ENCODE measurements at places on chromosomes 6 and 20.

- DNase-seq: peak; percentile 61
Measured at GRCh38 chr20:4406627-4407026, 315.1 kb upstream of the PRND start.

DNA sequence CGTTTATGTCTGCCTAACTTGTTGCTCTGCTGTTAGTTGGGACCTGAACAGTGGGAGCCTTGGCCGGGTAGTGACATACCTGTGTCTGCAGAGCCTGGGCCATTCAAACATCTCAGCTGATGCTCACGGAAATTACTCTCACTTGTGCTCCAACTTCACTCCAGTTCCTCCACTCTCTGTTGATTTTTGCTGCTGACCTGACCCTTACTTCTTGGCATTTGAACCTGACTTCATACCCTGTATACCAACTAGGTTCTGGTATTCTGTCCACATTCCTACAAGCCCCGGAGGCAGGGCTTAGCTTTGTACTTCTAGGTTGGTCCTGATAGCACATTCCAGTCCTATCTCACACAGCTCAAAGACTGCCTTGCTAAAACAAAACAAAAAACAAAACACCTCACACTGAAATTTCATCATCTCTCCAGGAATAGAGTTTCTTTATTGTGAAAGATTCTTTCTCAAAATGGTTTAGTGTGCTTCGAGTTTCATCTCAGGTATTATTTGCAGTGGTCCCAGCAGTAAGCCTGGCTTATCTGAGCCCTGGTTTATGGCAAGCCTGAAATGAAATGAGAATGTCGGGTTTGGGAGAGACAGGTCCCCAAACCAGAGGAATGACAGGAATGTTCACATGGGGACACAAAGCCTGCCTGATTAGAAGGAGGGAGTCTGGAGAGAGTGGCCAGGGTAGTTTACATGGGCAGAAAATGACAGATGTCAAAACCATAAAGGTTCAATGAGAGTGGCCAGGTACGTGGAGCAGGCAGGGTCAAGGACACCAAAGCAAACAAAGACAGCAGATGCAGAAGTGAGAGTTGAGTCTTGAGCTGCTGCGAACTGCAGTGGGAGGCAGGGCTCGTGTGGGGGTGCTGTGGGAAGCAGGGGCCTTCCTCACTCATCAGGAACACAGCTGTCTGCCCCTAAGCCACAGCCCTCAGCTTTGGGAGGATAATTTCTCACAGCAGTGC is 174.2 kb upstream of the HDAC2 start:
- no peak for DNase-seq

DNA sequence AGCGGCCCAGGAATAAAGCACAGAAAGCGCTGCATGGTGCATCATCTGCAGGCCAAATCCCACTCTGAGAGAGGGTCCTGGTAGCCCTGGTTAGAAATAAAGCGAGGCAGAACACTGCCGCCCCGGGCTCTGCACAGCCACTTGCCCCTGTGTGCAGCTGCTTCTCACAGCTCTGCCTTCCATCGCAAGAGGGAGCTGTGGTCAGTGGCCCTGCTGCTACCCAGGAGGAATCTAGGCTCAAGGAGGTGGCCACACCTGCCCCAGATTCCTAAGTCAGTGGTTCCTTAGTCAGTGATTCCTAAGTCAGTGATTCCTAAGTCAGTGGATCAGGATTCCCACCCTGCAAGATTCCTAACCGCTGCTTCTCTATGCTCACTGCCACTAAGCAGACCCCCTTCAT is 8.8 kb downstream of the CDH4 start:
- no peak for DNase-seq

DNA sequence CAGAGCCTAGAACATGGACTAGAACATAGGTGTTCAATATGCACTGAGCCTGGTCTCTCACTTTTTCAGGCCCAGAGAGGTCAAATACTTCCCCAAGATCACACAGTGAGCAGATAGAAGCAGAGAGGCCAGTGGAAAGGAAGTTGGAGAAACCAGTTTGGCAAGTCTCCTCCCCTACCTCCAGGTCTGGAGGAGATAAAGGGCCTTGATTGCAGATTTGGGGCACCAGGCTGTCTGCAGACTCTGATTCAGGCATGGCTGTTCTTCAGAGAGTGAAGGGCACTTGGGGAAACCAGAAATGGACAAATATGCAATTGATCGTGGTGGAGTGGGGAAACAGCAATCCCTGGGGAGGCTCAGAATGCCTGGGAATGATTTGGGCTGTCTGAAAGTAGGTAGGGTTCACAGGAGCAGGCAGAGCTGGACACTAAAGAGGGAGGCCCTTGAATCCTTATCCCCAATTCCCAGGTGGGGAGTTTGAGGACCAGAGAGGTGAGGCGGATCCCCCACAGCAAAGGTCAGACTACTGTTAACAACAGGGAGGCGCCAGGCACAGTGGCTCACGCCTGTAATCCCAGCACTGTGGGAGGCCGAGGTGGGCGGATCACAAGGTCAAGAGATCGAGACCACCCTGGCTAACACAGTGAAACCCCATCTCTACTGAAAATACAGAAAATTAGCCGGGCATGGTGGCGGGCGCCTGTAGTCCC is 2.3 kb downstream of the PEDS1 start:
- DNase-seq: no peak

DNA sequence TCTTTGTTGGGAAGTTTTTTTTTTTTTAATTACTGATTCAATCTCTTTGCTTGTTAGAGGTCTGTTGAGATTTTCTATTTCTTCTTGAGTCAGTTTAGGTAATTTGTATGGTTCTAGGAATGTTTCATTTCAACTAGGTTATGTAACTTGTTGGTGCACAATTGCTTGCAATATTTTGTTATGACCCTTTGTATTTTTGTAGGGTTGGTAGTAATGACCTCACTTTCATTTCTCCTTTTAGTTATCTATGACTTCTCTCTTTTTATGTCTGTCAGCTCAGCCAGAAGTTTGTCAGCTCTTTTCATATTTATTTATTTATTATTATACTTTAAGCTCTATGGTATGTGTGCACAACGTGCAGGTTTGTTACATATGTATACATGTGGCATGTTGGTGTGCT is 51.1 kb upstream of the SLC24A3 start:
- DNase-seq: no peak

DNA sequence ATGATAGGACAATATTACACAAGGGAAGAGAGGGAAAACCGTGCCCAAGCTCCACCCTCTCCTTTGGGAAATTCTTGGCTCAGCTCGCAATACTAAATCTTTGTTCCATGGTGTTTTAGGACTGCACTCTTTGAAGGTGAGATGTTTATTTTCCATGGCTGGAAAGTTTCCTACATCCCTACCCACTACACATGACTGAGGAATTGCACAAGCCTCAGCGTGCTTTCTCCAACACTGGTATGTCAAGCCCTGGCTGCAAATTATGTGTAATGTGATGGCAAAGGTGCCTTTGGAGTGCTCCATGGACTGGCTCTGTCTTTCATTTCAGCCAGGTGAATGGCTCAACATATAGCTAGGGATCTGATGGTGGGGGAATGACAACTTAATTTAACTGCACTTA is 134.3 kb downstream of the ISM1 start:
- DNase-seq: no peak

DNA sequence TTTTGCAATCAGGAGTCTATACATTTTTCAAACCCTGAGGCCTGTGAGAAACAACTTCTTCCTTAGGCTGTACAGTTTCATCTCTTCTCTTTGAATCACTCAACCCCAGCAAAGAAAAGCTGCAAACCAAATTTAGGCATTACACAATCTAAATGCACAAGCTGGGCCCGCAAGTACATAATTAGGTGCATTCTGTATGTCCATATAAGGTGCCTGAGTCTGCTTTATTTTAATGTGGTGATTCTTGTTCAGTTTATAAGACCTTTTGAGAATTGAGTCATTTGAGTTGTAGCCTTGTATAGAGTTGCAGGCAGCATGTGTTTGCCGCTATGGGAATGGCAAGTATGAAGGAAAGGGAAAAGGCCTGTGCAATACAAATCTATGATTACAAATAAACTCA is 709.6 kb upstream of the MARCKS start:
- peak; percentile 50 for DNase-seq

DNA sequence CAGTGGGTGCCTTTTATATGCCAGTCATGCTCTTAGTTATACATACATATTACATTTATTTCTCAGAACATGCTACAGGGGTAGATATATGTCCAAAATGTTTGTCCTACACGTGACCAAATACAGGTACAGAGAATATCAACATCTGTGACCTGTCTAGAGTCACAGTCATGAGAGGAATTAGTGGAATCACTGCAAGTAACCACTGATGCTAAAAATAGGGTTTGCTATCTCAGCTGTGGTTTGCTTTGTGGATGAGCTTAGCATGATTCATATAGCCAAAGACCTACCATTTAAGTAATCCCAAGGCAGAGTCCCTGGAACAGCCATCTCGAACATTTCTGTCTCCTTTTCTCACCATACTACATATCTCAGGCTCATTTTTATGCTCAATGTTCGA is 32.3 kb downstream of the GSTA3 start:
- peak; percentile 72 for DNase-seq

- no peak for DNase-seq
Measured at GRCh38 chr6:143880412-143880811, 16.1 kb downstream of the ZC2HC1B start.

DNA sequence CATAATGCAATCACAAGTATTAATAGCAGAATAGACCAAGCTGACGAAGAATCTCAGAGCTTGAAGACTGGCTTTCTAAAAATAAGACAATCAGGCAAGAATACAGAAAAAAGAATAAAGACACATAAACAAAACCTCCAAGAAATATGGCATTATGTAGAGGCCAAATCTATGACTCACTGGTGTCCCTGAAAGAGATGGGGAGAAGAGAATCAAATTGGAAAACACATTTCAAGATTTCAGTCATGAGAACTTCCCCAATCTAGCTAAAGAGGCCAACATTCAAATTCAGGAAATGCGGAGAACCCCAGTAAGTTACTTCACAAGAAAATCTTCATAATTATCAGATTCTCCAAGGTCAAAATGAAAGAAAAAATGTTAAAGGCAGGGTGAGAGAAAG is 69.0 kb upstream of the PDE7B start:
- no peak for DNase-seq

GRCh38 chr6:15288856-15289255 is 43.0 kb downstream of the JARID2 start:
- no peak for DNase-seq

DNA sequence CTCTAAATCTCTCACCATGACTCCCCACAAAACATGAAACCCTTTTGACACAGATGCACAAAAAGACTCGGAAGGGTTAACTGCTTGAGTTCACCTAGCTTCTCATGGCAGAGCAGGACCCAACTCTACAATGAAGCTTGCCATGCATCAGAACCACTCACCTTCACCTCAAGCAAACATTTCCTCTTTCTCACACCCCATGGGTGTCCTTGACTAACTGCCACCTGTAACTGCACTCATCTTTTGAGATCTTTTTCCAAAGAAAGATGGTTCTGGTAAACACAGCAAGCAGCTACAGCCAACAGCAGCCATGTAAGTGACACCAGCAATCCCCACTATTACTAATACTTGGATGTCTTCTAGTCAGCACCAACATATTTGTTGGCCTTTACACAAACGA is 76.5 kb downstream of the EFHC1 start:
- DNase-seq: no peak

GRCh38 chr6:12580290-12580689 is 136.3 kb upstream of the PHACTR1 start:
- no peak for DNase-seq

GRCh38 chr20:44223721-44224120 is 13.2 kb upstream of the OSER1 start:
- no peak for DNase-seq

DNA sequence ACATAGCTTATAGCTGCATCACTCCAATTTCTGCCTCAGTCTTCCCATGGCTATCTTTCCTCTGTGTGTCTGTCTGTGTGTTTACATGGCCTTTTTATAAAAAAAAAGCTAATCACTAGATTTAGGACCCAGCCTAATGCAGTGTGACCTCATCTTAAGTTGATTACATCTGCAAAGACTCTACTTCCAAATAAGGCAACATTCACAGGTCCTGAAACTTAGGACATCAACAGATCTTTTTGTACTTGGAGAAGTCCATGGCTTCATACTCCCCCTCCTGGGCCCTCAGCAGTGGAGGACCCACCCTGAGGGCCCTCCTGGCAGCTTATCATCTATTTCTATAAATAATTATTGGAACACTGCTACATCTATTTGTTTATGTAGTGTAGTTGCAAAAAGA is 146.1 kb downstream of the LMBRD1 start:
- DNase-seq: no peak

DNA sequence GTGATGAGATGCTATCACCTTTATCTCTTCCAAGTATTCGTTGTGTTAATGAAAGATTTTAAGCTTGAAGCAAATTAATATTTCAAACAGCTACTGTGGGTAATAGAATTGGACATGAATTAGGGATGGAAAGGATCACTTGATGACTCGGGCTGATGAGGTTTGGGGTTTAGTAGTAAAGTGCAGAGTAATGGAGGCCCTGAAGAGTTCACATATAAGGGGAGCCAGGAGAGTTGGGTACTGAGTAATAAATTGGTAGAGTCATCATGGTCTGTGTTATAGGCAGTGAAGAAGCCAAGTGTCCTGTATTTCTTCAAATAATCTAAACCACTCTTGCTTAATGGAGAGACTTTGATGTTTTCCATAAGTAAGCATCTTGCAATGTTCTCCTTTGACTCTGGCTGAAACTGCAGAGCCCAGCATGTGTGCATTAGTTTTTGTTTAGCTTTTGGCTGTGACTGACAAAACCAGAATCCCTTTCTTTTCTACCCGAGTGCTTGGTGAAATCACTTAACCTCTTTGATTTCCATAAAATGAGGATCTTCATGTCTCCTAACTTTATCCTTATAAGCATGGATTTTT is 57.6 kb downstream of the L3MBTL3 start:
- no peak for DNase-seq

DNA sequence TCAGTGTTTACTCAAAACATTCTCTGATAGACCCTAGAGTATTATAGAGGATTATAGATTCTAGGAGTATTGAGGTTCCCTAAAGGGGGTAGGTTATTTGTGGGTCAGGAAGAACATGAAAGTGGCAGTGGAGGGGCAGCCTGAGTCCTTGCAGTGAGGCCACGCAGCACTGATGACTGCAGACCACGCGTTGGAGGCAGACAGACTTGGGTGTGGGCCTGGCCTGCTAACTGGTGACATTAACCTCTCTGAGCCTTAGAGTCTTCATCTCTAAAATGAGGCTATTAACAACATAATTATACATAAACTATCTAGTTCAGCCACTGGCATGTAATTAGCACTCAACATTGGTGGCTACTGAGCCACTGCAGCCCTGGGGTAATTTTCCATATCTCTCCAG is 16.1 kb downstream of the MTCL3 start:
- no peak for DNase-seq

GRCh38 chr6:17986656-17987446 is 584 bp downstream of the KIF13A start:
- DNase-seq: no peak

DNA sequence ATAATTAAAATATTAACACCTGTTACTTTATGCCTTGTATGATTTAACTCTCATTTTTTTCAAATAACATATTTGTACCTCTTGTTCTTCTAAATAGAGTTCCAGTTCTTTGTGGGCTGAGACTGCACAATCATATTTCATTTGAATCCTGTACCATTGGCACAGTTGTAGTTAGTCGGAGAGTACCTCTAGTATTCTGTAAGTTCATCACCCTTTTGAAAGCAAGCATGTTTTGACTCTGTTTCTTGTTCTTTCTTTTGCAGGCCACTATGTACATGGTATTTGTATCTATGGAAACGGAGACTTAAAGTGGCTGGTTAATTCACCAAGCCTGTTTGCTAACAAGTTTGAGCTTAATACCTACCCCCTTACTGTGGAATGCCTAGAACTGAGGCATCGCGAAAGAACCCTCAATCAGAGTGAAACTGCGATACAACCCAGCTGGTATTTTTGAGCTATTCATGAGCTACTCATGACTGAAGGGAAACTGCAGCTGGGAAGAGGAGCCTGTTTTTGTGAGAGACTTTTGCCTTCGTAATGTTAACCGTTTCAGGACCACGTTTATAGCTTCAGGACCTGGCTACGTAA is 68.2 kb downstream of the C6orf52 start:
- DNase-seq: no peak

Measured in BJ (cell line).